ENCODE measurements at places on chromosomes 12 and 14.

DNA sequence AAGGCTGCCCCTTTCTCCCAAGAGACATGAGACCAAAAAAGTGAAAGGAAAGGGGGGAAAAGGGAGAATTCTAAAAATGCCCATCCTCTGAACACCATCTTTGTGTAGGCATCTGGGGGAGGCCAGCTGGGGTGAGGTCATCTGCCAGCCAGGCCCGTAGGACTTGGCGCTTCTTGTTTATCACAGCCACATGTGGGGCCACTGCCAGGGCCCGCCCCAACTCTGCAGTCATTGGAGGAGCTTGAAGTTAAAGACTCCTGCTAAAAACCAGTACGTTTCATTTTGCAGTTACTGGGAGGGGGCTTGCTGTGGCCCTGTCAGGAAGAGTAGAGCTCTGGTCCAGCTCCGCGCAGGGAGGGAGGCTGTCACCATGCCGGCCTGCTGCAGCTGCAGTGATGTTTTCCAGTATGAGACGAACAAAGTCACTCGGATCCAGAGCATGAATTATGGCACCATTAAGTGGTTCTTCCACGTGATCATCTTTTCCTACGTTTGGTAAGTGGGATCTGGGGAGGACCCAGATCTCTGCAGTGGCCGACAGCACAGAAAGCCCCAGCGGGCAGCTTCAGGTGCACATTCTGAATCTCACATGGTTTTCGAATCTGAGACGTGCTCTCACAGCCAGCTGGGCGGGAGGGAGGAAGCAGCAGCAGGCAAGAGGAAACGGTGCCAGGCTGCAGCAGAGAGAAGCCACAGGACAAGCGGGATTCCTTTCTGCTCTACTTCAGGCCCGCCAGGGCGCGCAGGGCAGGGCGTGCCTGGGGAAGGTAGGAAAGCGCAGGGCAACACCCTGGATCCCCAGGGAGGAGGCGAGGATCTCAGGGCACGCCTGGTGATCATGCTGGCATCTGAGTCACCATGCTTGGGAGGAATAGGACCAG is at the start of gene P2RX7:
Gene P2RX7 (plus strand): TSS at position 276 of the 881 bp plus-strand sequence. CDS start 95 bp downstream, at position 371.
- peak; percentile 56 for DNase-seq

- DNase-seq, result no peak
Observed at GRCh38 chr12:117857632-117858612, 110.9 kb downstream of the KSR2 start.

DNA sequence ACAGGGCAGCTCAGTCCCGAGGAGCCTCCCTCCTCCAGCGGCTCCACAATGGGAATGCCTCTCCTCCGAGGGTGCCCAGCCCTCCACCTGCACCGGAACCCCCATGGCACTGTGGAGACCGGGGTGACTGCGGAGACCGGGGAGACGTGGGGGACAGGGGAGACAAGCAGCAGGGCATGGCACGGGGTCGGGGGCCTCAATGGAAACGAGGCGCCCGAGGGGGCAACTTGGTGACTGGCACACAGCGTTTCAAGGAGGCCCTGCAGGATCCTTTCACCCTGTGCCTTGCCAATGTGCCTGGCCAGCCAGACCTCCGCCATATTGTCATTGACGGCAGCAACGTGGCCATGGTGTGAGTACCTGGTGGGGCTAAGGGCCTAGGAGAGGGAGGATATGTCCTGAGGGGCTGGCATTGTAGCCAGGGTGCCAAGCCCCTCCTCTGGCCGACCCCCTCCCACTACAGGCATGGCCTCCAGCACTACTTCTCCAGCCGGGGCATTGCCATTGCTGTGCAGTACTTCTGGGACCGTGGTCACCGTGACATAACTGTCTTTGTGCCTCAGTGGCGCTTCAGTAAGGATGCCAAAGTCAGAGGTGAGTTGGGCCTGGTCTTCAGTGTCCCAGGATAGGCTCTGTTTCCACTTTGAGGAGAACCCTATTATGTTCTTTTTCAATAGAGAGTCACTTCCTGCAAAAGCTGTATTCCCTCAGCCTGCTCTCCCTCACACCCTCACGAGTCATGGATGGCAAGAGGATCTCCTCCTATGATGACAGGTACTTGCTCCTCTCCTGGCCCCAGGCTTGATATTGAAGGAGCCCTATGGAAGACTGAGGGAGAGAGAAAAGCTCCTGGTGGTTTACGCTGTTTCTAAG is 2.7 kb downstream of the KHNYN start:
- no peak for DNase-seq

GRCh38 chr12:89372584-89373370 is 20.5 kb upstream of the DUSP6 start:
- no peak for DNase-seq

DNA sequence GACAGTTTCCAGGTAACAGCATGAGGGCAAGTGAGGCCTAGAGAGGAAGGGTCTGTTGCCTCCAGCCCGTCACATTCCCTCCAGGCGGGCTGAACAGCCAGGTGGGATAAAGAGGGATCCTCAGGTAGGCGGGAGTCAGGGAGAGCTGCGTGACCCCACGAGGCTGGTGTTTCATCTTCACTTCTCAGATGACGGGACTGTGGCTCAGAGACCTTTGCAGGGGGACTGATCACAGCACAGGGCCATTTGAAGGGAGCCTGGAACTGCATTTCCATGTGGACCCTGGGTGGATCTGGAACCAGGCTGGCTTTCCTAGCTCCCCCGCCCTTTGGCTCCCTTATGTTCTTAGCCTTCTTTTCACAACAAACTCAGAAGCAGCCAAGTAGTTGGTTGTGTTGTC is 37.4 kb downstream of the SH2B3 start:
- DNase-seq, result no peak

DNA sequence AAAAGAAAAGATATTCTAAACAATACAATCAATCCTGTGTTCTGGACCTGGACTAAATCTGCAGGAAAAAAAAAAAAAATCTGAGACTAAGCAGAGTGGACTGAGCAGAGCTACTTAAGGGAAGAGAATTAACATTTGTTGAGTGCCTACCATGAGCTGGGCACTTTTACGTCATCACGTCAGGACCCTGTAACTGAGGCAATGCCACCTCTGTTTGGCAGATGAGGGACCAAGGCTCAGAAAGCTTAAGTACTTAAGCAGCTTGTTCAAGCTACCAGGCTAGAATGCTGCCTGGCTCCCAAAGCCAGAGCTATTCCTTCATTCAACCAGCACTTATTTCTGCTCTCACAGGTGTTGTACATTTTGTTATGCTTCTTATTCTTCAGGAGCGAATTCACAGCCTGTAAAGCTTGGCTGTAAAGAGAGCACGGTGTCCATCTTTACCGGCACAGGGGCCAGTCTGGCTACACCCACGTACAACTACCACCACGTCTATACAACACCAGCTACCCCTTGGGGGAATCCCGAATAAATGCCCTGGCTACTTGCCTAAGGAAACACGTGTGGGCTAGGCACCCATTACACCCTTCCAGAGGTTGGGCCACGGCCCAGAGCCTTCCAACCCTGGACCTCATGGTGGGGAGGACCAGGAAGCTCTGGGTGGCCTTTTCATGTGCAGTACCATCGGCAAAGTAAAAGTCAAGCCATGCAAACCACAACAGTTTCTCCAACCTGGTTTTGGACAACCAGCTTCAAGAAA is 27.0 kb downstream of the TMCC3 start:
- DNase-seq, result no peak

DNA sequence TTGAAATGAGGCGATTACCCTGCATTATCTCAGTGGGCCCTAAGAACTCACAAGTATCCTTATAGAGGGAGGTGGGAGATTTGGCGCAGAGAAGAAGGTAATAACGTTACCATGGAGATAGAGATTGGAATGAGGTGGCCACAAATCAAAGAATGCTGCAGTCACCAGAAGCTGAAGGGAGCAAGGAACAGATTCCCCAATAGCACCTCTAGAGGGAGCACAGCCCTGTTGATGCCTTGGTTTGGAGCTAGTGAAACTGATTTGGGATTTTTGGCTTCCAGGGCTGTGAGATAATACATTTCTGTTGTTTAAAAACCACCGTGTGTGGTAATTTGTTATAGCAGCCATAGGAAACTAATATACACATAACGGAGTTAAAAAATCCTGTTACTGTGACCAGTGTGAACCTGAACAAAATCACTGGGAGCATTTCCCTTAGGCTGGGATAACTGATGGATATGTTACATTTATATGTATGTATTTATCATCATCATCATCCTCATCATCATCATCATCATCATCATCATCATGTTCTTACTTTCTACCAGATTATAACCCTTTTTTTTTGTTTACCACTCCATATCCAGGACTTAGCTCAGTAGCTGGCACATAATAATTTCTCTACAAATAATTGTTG is 100.3 kb downstream of the LIN7A start:
- peak; percentile 21 for DNase-seq

GRCh38 chr14:90514015-90514398 is 117.2 kb downstream of the CALM1 start:
- DNase-seq, result peak; percentile 47

- DNase-seq, result no peak
Observed at GRCh38 chr12:127459687-127460086, 807.3 kb upstream of the TMEM132C start.

- DNase-seq, result no peak
Observed at GRCh38 chr12:73421832-73422231, 1115.8 kb upstream of the ATXN7L3B start.

- DNase-seq, result no peak
Observed at GRCh38 chr14:84272290-84272721, 1257.6 kb upstream of the FLRT2 start.

- peak; percentile 83 for DNase-seq
Observed at GRCh38 chr14:100692859-100693558, 33.7 kb upstream of the DLK1 start.

DNA sequence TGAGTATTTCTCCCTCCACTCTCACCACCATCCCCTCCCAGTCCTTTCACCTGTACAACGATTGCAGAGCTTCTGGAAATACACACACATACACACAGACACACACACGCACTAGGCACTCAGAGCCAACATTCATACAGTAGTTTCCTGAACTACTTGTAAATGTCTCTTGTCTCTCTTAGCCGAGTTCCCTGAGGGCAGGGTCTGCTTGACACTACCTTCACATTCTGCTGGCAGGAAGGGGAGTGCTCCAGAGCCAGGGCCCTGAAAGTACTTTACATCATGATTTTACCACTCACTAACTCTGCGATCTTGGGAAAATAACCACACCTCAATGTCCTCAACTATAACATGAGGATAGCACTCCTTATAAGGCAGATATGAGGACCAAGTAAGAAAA is 82.7 kb downstream of the GAS2L3 start:
- DNase-seq, result no peak

DNA sequence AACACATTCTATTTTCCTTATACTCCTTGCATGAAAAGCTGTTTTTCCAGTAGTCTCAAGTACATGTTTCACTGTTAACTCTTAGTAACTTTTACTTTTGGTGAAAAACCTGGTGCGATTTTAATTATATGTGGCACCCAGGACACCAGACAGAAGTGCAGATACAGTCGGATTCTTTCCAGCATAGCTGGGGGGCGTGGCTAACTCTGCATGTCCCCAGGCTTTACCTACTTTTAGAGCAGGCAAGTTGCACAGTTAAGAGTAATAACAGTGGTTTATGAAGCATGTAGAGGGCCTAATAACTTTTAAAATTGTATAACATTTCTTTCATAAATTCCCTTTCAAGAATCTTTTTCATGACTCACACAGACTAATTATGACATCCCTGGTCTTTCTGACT is 70.7 kb downstream of the HSD17B6 start:
- no peak for DNase-seq

DNA sequence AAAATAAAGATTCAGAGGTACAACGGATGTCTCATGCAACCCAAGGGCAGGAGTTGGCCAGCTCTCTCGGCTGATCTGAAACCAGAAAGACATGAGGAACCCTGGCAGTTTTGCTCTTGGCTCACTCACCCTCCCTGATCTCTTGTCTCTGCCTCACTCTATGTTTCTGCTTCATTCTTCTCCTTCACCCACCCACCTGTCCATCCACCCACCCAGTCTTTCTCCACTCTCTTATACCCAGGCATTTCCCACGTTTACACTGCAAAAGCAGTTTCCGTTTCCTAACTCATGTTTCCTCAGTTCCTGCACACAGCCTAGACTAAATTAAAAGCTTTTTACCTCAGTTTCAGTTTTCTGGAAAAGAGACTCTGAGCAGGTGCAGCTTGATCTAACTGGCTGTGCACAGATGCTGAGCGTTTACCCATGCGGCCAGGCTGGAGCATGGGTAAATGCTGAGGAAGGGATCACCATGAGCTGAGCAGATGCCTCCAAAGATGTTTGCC is 157.6 kb downstream of the PRKCH start:
- no peak for DNase-seq

- no peak for DNase-seq
Observed at GRCh38 chr12:8027856-8028255, 4.7 kb upstream of the FOXJ2 start.

GRCh38 chr12:131603939-131604795 is 106.7 kb upstream of the SFSWAP start:
- no peak for DNase-seq

DNA sequence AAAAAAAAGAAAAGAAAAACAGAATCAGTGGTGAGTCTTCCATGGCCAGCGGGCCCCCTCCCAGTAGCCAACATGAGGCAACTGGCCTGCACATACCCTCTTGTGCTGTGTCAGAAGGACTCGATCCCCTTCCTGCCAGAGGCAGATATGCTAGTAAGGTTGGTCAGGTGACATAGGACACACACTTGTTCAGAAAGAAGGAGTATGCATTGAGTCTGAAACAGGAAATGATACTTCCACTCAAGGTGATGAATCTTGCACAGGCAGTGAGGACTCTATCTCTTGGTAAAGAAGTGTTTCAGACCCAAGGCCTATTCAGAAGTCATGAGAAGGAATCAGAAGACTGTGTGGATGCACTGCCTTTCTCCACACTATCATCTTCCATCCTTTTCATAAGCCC is 269.7 kb upstream of the FAR2 start:
- DNase-seq, result no peak

GRCh38 chr12:13882176-13882575 is 99.2 kb downstream of the GRIN2B start:
- no peak for DNase-seq

- DNase-seq, result no peak
Observed at GRCh38 chr14:37472906-37473305, 122.1 kb downstream of the FOXA1 start.

DNA sequence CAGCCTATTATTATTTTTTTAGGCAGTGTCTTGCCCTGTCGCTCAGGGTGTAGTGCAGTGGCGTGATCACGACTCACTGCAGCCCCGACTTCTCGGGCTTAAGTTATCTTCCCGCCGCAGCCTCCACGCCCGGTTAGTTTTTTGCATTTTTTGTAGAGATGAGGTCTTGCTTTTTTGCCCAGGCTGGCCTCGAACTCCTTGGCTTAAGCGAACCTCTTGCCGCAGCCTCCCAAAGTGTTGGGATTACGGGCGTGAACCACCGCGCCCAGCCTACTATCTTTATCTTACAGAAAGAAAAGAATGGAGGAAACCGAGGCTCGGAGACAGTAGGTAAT is 507 bp upstream of the PTPN11 start:
- no peak for DNase-seq

- no peak for DNase-seq
Observed at GRCh38 chr12:120830052-120830940, 73.9 kb downstream of the SPPL3 start.
